ENCODE measurements at places on chromosomes 3 and 15.

- DNase-seq = peak; percentile 66
These were observed 1001.6 kb downstream of the ROBO2 start for GRCh38 chr3:78041486-78041885.

- no peak for DNase-seq
These were observed 58.0 kb downstream of the GPR160 start for GRCh38 chr3:170095771-170096170.

DNA sequence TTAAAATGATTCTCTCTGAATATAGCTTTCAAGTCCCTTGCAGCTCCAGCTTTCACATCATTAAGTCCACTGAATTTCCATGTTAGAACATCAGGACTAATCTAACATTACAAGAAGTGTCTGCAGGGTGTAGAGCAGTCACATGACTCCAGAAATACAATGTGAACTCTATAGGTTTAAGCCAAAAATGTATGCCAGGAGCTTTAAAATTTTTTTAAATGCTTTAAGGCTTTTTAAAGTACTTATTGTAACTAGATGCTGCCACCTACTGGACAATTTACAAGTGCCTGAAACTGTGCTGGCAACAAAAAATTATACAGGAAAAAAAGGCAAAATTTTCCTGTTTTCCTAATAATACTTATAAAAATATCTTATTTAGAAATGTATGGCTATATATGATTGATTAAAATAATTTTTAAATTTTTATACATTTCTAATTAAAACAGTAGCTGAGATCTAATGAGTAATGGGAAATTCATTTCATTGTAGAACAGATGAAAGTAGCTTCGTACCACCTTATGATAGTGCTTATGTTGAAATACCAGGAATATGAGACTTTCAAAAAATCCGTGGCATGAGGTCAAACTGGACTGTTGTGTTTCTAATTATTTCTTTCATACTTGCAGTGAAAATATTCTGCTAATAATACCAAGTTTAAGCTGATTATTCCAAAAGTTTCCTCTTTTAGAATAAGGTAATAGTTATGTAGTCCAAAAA, 25.7 kb downstream of the FSIP1 start:
- DNase-seq = peak; percentile 86

- DNase-seq = peak; percentile 22
These were observed 127.8 kb upstream of the P2RY1 start for GRCh38 chr3:152706991-152707713.

GRCh38 chr3:157956850-157957249, 149.4 kb downstream of the SHOX2 start:
- DNase-seq = no peak

- DNase-seq = no peak
These were observed 5.8 kb downstream of the FMN1 start for GRCh38 chr15:33188641-33189257.

DNA sequence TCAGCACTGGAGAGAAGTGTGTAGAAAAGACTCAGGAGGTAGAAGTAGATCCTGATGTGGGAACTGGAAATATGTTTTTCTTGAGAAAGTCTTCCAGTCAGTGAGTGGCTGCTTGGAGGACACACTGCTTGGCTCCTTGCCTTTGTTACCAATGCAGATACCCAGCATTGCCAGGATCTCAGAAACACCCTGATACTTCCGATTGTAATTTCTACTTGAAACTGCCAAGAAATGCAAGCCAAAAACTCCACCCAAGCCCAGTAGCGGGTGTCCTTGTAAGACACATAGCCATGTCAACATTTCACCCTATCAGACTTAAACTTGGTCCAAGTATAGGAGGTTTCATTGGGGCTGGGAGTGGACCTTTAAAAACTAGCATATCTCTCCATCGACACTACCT, 141.8 kb downstream of the ALDH1A2 start:
- DNase-seq = peak; percentile 22

GRCh38 chr15:81336568-81336967, 12.6 kb upstream of the STARD5 start:
- peak; percentile 79 for DNase-seq

GRCh38 chr15:97731859-97732258, 228.6 kb upstream of the ARRDC4 start:
- DNase-seq = no peak

DNA sequence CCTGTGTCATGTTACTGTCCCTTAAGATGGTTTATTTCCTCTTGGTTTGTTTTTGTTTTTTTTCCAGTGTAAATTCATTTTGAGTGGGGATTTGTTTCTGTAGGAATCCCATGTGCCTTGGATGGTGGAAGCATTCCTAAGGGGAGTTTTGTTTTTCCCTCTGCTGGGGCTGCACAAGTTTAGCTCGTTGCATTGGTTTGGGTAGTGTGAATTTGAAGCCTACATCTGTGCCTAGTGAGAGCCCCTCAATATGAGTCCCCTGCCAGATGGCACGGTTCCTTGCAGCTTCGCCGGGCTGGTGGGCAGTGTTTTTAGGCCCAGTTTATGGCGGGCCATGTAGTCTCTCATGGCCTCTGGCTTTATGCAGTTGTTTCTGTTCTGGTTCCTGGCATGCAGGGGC, 17.7 kb downstream of the ARID3B start:
- DNase-seq = no peak

- DNase-seq = peak; percentile 47
These were observed 166.9 kb downstream of the DCLK3 start for GRCh38 chr3:36597422-36597821.

- DNase-seq = no peak
These were observed 576.3 kb upstream of the NECTIN3 start for GRCh38 chr3:110495201-110495927.

- DNase-seq = no peak
These were observed 594.0 kb upstream of the CCDC54 start for GRCh38 chr3:106783231-106783630.

GRCh38 chr3:94009608-94010007, 18.8 kb downstream of the STX19 start:
- no peak for DNase-seq

DNA sequence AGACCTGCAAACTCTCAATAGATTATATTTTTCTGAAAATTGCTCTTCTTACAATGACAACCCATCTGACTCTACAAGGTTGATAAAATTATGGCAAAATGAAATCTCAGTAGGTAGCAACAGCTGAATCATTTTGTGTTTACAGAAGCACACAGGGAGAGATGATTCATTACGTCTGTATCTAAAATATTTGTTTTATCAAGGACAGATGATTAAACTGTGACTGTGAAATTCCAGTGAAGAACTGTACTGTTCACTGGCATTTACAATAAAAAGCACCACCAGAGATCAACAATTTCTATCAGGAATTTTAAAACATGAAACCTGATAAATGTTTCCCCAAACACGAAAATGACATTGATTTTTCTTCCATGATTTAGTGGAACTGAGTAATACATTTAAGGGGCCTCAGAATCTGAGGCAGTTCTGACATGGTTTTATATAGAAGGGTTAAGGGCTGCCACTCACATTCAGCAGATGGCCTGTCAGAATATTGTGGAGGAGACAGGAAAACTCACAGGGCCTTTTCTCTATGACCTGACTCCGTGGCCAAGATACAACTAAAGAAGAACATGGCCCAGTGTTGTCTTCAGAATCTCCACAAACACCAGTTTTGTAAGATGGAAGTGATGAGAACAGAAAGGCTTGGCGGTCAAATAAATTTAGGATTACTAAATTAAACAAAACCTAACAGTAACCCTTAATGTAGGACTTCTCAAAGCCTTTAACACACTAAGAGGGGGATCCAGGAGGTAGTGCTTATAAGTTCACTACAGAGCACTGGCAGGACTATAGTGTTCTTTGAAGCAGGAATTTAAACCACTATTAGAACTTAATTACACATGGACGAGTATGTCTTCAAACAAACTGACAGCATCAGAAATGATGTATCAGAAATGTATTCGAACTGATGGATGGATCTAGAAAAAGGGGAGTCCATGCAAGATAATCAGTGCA, 25.9 kb downstream of the RAD18 start:
- DNase-seq = peak; percentile 92

- DNase-seq = peak; percentile 51
These were observed 1.9 kb downstream of the PLOD2 start for GRCh38 chr3:146159037-146159436.

GRCh38 chr3:189338366-189338765, 166.6 kb downstream of the TPRG1 start:
- no peak for DNase-seq

- no peak for DNase-seq
These were observed 118.1 kb downstream of the RPL22L1 start for GRCh38 chr3:170751899-170752293.

- DNase-seq = peak; percentile 46
These were observed 10.6 kb downstream of the CHCHD4 start for GRCh38 chr3:14113965-14114635.

GRCh38 chr3:155169197-155169596, 89.1 kb downstream of the MME start:
- DNase-seq = no peak

- DNase-seq = peak; percentile 87
These were observed 95.3 kb downstream of the SLC49A4 start for GRCh38 chr3:122890077-122890719.

DNA sequence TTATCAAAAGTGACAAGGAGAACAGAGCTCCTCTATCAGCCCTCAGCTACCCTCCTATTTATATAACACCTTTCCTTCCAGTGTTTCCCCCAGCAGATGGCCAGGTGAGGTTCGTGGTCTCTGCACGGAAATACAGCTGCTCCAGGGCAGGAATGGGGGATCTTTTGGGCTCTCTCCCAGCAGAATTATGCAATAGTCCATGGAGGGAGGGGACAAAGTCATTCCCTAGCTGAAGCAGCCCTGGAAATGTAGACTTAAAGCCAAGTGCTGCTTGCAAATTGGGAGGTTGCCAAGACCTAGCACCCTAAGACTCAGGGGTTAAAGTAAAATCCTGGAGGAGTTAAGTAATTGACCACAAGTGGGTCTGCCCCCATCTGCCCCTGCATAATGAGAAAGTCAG, 256.3 kb downstream of the LRTM1 start:
- no peak for DNase-seq

- peak; percentile 88 for DNase-seq
These were observed 93.0 kb downstream of the SNRK start for GRCh38 chr3:43379343-43379742.

DNA sequence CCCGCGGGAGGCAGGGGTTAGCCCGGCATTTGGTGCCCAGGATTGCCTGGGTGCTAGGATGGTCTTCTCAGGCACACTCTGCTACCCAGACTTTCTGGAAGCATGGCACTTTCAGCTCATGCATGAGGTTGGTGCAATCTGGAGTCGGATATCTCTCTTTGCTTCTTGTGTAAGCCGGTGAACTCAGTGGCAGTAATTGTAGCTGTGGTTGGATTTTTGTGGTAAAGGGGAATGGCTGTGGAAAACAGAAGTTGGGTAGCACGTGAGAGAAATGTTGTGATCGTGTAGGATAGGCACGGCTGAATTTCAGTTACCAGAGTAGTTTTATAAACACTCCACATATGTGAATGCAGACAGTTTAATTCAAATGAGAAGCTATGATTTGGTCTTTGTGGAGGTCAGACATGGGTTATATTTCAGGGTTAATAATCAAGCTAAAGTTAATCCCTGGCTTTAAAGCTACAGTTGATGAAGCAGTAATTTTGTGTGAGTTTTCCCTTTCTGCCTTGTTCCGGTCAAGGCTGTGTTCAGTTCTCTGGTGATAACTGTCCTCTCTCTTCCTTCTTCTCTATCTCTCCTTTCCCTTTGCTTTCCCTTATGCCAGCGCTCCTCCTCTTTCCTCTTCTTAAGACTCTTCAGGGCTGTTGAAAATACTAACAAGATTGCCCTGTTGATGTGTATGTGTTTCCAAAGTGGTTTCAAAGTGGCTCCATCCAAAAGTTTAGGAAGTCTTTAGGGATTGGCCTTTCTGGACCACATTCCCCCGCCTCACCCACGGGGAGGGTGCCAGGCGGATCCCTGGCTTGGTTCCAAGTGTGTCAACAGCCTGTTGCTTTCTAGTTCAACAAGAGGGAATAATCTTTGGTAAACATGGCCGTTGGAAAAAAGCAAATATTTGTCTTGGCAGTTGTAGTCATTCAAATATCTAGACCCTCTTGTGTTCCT, 404.6 kb upstream of the C2CD4B start:
- peak; percentile 76 for DNase-seq

DNA sequence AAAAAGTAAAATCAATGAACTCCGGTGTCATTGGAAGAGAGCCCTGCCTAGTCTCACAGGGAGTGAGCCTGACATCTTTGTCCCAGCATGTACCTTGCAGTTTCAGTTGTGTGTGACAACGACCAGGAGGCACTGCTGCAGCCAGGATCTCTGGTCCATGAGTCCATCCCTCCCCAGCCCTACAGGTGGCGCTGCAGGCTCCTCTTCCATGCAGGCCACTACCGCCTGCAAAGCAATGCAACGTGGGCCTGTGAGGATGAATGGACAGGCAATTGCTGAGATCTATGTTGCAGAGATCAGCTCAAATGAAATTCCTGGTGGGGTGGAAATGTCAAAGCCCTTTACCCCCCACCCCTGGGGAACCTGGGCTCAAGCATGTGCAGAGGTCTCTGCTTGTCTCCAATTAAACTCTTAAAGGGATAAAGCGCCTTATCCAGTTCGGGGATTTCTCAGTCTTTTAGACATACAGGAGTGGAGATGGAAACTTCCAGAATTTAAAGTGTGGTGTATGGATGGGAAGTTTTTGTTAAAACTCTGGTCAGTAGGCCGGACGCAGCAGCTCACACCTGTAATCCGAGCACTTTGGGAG, 35.8 kb downstream of the TKT start:
- peak; percentile 86 for DNase-seq

DNA sequence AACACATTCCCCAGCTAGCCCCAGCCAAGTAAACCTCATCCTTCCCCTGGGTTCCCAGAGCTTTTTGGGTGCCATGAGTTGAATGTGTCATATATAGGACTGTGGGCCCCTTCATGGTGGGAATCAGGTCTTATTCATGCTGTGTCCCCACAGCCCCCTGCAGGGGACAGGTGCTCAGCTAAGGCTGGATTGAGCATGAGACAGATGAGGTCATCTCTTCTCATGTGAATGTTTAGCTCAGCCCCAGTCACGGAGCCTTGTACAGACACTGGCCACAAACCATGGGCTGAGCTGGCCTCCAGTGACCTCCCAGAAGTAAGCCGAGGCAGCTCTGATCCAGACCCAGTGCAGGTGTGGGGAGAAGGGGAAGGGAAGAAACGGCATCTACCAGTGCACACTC, 70.7 kb downstream of the C3orf70 start:
- DNase-seq = no peak

GRCh38 chr3:67620869-67621268, 33.5 kb downstream of the SUCLG2 start:
- DNase-seq = no peak

DNA sequence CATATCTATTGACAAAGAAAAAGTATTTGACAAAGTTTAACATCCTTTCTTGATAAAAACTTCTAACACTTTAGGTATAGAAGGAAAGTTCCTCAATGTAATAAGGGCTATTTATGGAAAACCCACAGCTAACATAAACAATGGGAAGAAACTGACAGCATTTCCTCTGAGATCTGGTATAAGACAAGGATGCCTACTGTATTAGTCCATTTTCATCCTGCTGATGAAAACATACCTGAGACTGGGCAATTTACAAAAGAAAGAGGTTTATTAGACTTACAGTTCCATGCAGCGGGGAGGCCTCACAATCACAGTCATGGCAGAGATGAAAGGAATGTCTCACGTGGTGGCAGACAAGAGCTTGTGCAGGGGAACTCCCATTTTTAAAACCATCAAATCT, 17.8 kb upstream of the CLDN1 start:
- peak; percentile 32 for DNase-seq
